ENCODE measurements at places on chromosomes 7 and 10.

DNA sequence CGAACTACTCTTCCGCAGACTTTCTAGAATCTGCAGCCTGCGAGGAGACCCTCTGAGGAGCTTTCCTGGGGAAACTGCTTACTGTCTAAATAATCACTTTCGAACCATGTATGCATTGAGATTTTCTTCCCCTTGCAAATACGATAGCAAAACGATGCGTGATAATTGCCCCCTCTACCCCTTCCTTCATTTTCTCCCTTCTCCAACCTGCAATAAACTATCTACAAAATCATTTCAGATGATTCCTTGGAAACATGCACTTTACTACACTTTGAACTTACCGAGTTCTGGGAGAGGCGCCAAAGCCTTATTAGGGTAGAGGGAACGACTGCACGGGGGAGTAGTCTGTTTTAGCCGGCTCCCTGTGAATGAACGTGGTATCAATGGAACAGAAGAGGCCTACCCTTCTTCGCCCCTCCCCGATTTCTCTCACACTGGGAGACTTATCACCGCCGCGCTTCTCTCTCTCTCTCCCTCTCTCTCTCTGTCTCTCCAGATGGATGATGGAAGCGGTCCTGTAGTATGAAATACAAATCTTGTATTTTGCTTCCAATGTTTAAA, at the start of gene FGFBP3:
FGFBP3 (minus strand) TSS at position 370 of the 561 bp plus-strand sequence. CDS start 517 bp downstream, outside the sequence.
- DNase-seq, result no peak

DNA sequence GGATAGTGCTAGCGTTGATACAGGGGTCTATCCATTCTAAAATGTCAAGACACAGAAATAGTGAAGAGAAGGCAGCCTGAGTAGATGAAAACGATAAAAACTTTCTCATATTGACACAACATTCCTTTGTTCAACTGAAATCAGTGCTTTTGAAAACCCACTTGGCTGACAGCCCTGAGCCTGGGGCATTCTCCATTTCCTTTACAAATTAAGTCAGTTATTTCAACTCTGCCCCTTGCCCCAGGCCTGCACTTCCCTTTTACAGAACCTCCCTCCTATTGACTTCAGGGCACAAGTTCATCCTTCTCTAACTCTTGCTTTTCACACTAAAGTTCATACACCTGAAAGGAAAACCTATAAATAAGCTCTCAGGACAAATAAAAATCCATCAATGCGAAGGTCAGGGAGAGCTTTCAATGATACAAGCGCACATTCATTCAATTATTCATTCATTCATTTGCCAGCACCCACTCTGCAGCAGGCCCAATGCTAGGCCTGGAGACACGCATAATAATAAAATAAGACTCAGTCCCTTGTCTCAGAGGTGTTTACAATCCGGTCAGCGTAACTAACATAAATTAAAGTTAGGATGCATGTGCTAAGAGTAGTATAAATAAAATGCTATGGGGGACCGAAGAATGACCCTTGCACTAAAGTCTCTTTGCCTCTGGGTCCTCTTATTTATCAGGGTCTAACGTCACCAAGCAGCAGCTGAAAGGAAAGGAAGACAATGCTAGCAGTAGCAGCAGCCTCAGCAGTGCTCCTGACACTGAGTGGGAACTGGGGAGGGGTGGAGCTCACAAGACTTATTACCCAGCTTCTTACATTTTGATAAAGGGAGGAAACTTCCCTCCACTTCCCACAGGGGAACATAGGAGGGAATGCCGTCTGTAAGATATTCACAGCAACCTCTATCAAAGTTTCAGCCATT, 134.8 kb downstream of the PDE1C start:
- DNase-seq, result no peak

DNA sequence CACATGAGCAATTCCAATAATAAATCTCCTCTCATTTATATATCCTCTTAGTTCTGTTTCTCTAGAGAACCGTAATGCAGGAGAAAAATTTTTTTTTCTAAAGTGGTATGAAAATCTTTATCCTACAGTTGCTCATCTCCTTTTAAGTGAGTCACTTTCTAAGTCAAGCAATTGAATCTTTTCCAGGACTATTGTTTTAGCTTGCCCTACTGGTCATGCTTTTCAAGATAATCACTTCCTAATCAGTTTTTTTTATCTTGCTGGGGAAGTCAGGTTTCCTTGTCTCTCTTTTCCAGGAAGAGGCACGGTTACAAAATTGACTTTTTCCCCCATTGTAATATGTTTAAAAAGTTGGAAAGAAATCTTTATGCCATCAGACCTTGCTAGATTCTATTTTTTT, 44.0 kb downstream of the INPP5F start:
- DNase-seq, result no peak

GRCh38 chr10:110547139-110547761, 20.2 kb upstream of the SMC3 start:
- DNase-seq, result no peak

DNA sequence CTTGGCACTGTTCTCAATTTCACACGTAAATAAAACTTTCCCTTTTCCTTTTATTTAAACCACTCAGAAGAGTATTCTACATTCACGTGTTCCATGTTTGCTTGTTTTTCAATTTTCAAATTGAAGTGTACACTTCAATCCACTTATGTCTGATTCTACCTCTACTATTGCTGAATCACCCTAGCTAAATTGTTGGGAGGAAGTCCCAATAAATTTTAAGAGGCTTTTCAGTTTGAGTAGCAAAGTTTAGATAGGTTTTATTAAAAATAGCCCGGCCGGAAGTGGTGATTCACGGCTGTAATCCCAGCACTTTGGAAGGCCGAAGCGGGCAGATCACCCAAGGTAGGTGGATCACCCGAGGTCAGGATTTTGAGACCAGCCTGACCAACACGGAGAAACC, 1414.7 kb upstream of the CELF2 start:
- DNase-seq, result no peak

DNA sequence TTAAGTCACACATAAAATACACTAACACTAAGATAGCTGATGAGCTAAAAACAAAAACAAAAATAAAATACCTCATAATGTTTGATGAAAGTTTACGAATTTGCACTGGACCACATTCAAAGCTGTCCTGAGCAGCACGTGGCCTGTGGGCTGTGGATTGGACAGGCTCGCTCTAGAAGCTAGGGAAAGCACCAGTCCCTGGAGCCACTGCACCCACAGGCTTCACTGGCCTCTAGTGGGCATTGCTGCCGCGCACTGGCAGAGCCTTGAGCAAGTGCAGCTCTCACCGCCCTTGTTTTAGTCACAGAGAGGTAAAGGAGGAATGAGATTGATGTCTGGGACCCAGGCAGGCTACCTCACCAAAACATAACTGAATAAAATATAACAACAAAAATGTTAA, 67.6 kb downstream of the PAX2 start:
- no peak for DNase-seq

- no peak for DNase-seq
These were observed 875.0 kb downstream of the REEP3 start for GRCh38 chr10:64396105-64396708.

DNA sequence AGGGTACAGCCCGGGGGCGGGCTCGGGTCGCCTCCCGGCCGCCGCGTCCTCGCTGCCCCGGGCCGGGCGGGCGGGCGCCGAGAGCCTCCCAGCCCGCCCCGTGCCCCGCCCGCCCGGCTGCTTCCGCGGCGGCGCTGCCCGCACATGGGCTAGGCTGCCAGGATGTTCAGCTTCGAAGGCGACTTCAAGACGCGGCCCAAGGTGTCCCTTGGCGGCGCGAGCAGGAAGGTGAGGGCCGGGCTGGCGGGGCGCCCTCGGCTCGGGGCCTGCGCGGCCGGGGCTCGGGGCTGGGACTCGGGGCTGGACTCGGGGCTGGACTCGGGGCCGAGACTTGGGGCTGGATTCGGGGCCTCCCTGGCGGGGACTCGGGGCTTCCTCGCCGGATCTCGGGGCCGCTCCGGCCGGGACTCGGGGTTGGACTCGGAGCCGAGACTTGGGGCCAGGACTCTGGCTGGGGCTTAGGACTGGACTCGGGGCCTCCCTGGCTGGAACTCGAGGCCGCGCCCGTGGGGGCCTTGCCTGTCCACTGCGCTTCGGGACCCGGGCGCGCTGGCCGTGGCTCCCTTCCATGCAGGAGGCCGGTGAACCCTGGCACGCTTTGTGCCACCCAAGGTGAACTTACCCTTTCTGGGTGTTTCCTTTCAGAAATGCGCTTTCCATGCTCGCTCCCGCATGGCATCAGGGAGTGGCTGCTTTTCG, 534 bp downstream of the UBE3C start:
- no peak for DNase-seq

DNA sequence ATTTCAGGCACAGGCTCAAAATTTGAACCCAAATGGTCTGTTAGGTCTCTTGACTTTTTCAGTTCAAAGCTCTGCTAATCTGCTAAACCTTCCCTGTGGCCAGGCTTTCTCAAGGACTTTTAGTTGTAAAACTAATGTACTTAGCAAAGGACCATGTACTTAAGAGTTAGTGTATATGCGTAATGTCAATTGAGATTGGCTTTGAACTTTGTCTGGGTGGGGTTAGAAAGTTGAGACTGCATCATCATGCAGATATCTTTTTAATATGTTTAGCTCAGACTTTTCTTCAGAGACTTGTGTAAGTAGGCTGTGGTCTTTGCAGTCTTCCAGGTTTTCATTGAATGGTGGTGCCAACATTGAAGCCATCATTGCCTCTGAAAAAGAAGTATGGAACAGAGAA, 33.7 kb downstream of the CYP51A1 start:
- DNase-seq, result no peak

DNA sequence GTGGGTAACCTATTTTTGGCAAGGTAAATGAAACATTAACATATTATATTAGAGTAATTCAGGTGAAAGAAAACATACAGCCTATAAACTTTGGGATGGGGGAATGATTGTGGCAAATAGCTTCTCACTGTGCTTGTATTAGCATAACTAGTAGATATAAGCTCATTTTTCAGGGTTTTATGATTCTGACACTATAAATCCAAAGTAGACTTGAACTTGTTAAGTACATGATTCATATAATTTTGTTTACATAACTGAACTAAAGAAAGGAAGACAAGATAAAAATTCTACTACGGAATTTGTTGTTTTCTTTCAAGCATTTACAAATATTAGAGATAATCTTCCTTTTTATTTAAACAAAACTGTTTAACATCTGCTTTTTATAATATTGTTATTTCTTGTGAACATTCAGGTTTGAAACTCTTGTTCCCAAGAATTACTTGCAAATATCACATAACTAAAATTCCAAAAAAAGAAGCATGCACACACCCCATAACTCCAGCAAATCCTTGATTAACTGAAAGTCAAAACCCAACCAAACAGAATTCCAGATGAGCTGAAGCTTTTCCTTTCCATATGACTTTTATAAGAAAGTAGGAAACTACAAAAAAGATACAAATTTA, 142.3 kb downstream of the JAZF1 start:
- no peak for DNase-seq

DNA sequence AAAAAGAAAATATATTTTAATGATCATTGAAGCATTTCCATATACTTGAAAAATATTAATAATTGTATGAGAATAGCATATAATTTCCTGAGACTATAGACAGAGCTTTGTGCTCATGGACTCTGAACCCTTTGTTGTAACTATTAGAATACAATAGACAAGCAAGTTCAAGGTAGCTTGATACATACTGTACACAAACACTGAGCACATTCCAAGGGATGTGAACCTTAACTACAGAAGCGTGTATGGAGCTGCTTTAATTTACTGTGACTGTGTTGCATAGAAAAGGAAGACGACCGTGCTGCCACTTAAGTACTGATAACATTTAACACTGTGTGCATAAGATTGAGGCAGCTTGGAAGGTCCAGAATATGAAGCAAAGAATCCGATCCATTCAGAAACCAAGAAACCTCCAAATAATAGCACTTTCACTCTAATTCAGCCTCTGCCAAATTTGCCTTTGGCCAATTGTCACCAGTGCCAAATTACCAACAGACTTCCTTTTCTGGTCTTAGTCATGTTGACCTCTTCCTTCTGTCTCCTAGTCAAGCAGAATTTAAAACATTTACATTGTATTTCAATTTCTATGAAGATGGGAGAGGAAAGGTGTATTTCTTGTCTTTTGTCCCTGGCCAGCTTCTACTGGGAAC, 566.1 kb upstream of the GALNT17 start:
- DNase-seq, result no peak

DNA sequence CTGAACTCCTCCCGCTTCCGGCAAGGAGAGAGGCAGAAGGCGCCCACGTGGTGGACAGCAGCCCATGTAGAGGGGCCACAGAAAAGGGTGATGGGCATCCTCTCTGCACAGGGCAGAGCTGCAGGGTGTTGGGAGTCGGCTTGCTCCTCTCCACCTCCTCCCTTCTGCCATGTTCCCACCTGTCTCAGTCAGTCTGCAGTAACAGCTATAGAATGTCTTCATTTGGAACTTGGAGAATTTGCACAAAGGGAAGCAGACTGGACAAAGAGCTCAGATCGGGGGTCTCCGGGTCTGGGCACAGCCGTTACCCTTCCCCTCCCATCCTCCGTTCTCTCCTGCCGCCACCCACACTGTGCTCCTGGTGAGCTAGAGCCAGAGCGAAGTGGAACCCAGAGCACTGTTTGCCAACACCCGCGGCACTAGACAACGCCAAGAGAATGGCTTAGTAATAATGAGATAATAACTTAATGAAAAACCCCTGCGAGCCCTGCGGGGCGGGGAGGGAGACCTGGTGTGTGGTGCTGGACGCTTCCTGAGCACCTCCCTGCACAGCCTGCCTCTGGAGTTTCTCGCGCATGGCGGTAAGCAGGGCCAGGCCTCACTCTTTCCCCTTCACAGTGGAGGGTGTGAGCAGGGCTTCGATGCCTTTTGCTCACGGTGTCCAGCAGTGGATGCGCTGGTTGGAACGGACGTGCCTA, 254.7 kb downstream of the PAXIP1 start:
- no peak for DNase-seq

- DNase-seq, result no peak
These were observed 108.6 kb upstream of the TAC1 start for GRCh38 chr7:97623333-97623732.

DNA sequence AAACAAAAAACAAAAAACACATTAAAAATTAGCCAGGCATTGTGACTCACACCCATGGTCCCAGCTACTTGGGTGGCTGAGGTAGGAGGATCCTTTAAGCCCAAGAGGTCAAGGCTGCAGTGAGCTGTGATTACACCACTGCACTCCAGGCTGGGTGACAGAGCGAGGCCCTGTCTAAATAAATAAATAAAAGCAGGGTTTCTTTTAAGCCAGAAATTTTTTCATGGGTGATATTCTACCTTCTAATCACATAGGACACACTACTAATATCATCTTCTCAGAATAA, 14.2 kb upstream of the SVIL start:
- no peak for DNase-seq

- DNase-seq, result no peak
These were observed 82.0 kb downstream of the RNF133 start for GRCh38 chr7:122616951-122617350.

All from cortex of kidney (tissue), 1 donor.